ENCODE measurements at places on chromosomes 5 and 9. TPM values are rescaled to one million over a fixed set of nuclear protein-coding genes. Genes with fewer than 3 reads are reported as not detected.

The TAF11L10 gene
- not detected for total RNA-seq

The CCL27 gene
- not detected for total RNA-seq

The DPYSL3 gene
- total RNA-seq: not detected

The FOXD4L5 gene
- total RNA-seq: 0.75 TPM

The ACTBL2 gene
- total RNA-seq: not detected

The CD14 gene
- 1.2 TPM for total RNA-seq

The PKD2L2 gene
- not detected for total RNA-seq

The MAMDC4 gene
- total RNA-seq: 6.1 TPM

DNA sequence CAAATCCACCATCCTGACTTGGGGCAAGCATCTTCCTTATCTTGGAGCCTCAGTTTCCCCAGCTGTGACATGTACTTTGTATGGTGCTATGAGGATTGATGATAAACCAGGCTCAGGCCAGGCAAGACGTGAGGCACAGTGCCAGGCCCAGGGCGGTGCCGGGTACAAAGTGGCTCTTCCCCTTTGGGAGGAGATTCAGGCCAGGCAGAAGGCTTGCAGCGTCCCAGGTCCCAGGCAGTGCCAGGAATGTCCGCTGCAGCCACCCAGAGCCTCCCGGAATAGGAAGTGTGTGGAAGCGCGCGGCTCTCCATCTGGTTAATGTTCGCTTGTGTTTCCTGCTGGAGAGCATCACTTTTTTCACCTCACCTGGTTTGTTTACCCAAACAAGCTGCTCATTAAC is 12.6 kb upstream of the DENND1A start:
- DNase-seq: no peak

DNA sequence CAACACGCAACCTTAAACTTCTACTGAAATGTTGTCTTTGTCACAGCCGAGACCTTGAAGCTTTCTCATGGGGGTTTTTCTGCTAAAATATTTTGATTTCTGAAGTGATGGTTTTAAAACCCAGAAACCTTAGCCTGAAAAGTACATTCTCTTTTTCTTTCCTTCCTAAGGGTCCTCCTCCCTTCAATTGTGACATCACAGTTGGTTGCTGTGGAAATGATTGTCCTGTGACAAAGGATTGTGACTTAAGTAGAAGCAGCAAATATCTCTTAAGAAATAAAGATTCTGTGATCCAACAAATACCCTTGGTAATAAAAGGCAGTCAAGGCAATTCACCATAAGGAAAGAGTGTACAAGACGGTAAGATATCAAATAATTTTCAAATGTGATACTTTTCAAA is 125.2 kb downstream of the SEMA6A start:
- DNase-seq: no peak

- DNase-seq: no peak
These were observed 193.7 kb downstream of the OLFM1 start for GRCh38 chr9:135281151-135281550.

- no peak for DNase-seq
These were observed 73.5 kb downstream of the TRIM36 start for GRCh38 chr5:115096034-115096769.

DNA sequence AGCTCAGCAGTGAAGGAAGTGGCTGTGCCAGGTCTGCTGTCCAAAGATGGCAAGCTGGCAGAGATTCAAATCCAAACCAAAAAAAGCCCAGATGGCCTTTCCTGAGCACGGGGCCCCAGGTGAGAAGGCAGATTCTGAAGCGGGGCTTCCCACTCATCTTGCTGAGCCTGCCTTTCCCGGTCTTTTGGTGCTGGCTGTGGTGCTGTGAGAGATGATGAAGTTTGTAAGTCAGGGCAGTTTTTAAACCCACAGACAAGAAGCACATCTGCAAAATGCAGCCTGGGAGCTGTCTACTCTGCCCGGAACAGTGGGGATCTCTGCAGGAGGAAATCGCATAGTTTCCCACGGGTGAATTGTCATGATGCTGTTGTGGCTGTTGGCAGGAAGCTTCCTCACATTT is 85.0 kb upstream of the IRX4 start:
- no peak for DNase-seq

- DNase-seq: no peak
These were observed 38.7 kb downstream of the SLC28A3 start for GRCh38 chr9:84301851-84302250.

- no peak for DNase-seq
These were observed 71.8 kb upstream of the TAF11L2 start for GRCh38 chr5:17426104-17426749.

- no peak for DNase-seq
These were observed 29.3 kb upstream of the RFK start for GRCh38 chr9:76423216-76424177.

DNA sequence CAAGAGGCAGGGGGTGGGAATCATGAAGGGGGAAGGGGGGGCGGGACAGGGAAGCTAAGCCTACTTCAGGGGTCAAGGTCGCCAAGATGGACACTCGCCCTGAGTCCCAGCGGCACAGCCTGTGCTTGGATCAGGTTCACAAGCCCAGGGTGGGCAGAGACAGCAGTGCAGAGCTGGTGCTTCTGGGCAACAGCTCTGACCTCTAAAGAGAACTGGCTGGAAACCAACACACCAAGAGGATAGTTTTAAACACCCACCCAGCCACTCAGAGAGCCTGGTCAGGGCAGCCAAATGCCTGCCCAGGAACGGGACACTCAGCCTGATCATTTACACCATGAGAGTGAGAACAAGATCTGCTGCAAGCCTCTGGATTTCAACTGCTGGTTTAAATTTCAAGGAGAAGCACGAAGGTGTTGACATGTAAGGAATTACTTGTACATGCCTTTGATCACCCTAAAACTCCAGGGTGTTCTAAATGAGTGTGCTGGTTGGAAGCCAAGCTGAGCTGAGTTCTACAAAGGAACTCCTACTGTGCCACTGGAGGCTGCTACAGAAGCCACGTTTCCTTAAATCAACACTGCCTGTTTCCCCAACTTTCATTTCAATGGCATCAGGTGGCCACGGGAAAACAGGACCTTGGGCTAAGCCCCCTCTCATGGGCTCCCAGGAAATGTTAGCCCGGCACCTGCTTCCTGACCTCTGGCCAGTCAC is 91.5 kb downstream of the TTLL11 start:
- no peak for DNase-seq

DNA sequence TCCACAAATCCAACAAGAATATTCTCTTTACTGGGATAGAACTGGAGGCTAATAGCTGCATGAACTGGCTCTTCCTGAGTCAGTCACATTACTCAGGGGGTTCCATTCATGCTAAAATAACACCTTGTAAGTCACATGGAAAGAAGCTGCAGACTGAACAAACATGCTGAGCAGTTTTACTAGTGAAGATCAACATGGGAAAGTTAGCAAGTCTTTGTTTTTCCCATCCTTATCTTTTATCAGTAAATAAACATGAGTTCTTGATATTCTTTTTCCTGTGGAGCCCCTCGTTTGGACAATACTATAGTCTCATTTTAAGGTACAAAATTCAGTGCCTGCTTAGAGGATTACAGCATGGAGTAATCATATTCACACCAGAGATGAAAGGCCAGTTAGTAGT is 43.7 kb upstream of the TEK start:
- no peak for DNase-seq

DNA sequence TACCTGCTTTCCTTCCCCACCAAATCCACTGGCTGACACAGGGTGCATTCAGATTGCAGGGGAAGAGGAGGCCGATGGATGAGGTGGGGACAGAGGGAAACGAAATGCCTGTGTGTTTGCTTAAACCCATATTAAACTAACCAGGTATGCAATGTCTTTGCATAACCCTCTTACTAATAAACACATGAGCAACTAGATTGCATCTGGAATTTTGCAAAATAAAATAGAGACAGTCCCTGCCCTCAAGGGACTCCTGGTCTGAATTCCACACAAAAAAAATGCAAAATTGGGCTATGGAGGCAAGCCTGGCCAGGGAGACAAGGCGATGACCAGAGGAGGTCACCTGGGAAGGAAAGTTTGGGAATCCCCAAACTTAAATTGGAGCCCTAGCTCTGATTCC is 202.9 kb downstream of the ACTL7B start:
- DNase-seq: no peak

GRCh38 chr5:143913008-143913752 is 101.2 kb downstream of the HMHB1 start:
- no peak for DNase-seq

DNA sequence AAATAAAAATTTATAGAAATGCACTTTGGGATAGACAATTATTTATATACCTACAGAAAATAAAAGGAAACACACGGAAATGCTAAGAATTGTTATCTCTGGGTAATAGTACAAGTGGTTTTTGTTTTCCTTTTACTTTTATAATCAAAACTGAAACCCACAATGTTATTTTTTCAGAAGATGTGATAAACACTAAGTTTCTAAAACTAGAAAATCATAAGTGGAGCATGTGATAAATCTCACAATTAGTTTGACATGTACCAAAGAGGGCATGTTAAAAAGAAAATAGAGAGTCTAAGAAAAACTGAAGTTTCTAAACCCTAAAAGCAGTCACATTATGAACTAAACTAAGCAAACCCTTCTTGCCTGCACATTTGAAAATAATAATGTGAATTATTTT is 61.1 kb downstream of the OXCT1 start:
- DNase-seq: no peak

DNA sequence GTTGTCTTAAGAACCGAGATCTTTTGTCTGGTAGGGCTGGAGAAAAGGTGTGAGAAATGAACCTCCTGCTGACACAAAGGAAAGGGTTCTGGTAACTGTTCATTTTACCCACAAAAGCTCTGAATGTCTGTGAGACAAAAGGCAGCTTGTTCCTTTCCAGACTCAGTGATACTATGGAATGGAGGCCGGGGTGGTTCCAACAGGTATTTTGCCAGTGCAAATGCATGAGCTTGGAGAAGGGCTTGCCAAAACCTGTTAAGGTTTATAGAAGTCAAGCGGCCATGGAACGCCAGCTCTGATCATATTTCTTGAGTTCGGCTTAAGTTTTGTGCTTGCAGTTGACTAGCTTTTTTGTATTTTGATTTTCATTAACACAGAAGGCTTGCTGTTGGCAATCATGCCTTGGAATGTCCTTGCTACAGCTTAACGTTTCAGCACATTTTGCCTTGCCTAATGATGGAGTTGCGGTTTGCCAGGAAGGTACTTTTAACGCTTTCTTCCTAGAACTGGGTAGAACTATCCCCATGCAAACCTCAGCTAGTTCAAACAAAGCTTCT is 328.6 kb downstream of the PIK3R1 start:
- no peak for DNase-seq

- DNase-seq: no peak
These were observed 71.3 kb upstream of the VCAN start for GRCh38 chr5:83400241-83400640.

DNA sequence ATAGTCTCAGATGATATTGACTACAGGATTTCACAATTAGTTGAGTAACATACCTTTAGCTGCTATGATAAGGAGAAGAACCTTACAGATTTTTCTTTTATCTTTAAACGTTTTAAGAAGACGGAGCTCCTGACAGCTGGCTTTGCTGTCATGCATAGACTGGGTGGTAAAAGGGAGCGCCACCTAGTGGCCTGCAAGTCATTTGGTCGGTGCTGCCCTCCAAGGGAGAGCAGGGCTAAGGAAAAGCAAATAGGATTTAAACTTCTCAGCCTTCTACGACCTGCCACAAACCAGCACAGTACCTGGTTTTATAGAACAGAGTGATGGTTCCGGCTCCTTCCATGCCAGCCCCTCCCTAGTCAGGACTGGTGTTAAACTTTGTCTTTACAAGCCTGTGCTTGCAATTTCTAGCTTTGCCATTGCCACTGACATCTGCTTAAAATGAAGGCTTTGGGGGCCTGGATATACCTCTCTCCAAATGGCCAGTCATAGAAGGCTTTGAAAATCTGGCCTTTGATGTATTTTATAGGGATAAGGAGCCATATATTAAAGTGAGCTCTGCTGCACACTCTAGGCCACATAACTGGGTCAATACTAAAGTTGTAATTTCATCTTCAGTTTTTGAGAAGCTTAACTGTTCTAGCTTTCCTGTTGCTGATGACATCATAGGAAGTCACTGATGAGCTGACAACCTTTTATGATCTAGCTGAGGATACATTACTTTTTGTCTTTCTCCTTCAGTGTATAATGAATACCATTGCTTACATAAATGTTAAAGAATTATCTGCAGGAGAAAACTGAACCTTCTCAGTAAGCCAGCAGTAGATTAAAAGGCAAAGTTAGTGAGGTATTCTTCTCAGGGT is 31.1 kb upstream of the ADAMTSL1 start:
- DNase-seq: no peak

GRCh38 chr5:54443270-54443669 is 12.2 kb upstream of the HSPB3 start:
- no peak for DNase-seq

- no peak for DNase-seq
These were observed 4.6 kb upstream of the ZNF608 start for GRCh38 chr5:124751031-124751430.

DNA sequence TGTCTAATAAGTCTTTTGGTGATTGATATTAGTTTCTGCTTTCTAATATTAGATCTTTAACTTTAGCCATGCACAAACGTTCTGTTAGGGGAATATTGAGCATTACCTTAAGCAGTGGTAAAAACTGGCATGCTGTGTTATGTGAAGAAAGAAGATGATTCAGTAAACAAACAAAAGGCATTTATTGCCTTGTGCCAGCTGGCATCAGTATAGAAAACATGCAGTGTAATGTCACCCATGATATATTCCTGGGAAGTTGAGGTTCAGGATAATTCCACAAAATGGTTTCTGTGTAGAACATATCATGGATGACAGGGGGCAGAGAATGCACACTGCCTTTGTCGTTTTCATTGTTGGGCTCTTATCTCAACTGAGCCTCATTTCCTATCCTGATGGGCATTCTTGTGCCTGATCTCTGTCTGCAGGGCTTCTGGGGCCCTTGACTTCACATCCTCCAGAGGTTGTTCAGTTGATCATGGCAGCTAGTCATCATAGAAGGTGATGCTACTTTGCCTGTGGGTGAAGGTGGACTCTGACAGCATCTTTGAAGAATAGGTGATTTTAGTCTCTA is 24.2 kb downstream of the LRRTM2 start:
- no peak for DNase-seq

GRCh38 chr5:91263898-91264297 is 119.2 kb downstream of the ARRDC3 start:
- DNase-seq: no peak

- no peak for DNase-seq
These were observed 5.3 kb downstream of the ELAVL2 start for GRCh38 chr9:23820451-23821374.

- DNase-seq: no peak
These were observed 1.7 kb downstream of the PTGDS start for GRCh38 chr9:136978865-136979544.

All from activated B cell treated with CpG ODN at 0.5 μM for 24 hours (primary cell).